ENCODE measurements at places on chromosomes 16 and 17. TPM values are rescaled to one million over a fixed set of nuclear protein-coding genes. Genes with fewer than 3 reads are reported as not detected.

Gene PMP22
- total RNA-seq, result 18.8 TPM

Gene MMP15
- 4.4 TPM for total RNA-seq

Gene CHAD
- not detected for total RNA-seq

Gene SLC6A2
- total RNA-seq, result not detected

Gene PABPN1L
- not detected for total RNA-seq

Gene PPM1E
- total RNA-seq, result not detected

Gene ZMYND15
- total RNA-seq, result not detected

Gene SOST
- not detected for total RNA-seq

Gene HSPB9
- total RNA-seq, result not detected

Gene KSR1
- 18.8 TPM for total RNA-seq

Gene NOTUM
- not detected for total RNA-seq

Gene METTL16
- total RNA-seq, result 17.2 TPM

Gene ASGR1
- total RNA-seq, result 9.1 TPM

Gene C16orf86
- 6.8 TPM for total RNA-seq

Gene PIK3R6
- total RNA-seq, result not detected

Gene PNMT
- total RNA-seq, result not detected

Gene NXPH3
- 0.61 TPM for total RNA-seq

Gene JPH3
- total RNA-seq, result under 0.01 TPM

Gene ORMDL3
- 21.4 TPM for total RNA-seq

Gene TBC1D3D
- not detected for total RNA-seq

Gene PLA2G10
- not detected for total RNA-seq

Gene KRTAP4-1
- not detected for total RNA-seq

Gene MTHFSD
- 16.9 TPM for total RNA-seq

Gene DPEP3
- total RNA-seq, result not detected

Gene TRPV3
- total RNA-seq, result not detected

Gene C1QL1
- total RNA-seq, result not detected

Gene TBC1D3E
- not detected for total RNA-seq

Gene TRPV2
- 9.1 TPM for total RNA-seq

Gene ULK2
- total RNA-seq, result 17.5 TPM

Gene DHRS7C
- total RNA-seq, result not detected

Gene NUPR1
- total RNA-seq, result under 0.01 TPM

Gene CHST6
- 1.9 TPM for total RNA-seq

Gene CAPNS2
- 0.97 TPM for total RNA-seq
